ENCODE measurements at places on chromosomes 1 and 21. TPM values are rescaled to one million over a fixed set of nuclear protein-coding genes. Genes with fewer than 3 reads are reported as not detected.

DNA sequence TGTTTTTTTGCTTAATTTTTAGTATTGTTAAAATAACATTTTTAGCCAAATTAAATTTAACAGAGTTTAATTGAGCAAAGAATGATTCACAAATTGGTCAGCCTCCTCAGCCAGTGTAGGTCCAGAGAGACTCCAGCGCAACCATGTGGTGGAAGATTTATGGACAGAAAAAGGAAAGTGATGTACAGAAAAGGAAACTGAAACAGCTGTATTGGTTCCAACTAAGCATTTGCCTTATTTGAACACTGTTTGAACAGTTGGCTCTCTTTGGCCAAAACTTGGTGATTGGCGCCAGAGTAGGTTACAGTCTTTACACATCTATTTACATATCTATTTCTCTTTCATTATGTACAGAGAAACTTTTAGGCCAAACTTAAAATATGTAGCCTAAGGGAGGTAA lies 19.4 kb downstream of the RPS6KC1 start:
- no peak for DNase-seq

GRCh38 chr1:154352581-154353459 lies 27.5 kb downstream of the ATP8B2 start:
- peak; percentile 83 for DNase-seq

- DNase-seq: no peak
These were observed 182.0 kb downstream of the DUSP10 start for GRCh38 chr1:221559911-221560310.

DNA sequence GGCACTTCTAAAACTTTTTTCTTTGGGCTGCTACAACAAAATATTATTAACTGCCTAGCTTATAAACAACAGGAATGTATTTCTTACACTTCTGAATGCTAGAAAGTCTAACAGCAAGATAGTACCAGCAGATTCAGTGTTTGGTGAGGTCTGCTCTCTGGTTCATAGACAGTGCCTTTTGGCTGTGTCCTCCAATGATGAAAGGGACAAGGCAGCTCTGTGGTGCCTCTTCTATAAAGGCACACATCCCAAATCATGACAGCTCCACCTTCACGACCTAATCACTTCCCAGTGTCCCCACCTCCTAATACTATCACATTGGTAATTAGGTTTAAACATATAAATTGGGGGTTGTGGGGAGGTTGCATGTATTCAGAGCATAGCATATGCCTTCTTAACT lies 9.5 kb downstream of the CFH start:
- no peak for DNase-seq

GRCh38 chr1:169094897-169095569 lies 11.5 kb upstream of the ATP1B1 start:
- DNase-seq: no peak

GRCh38 chr1:228334226-228334935 lies 72.3 kb downstream of the TRIM11 start:
- peak; percentile 53 for DNase-seq

DNA sequence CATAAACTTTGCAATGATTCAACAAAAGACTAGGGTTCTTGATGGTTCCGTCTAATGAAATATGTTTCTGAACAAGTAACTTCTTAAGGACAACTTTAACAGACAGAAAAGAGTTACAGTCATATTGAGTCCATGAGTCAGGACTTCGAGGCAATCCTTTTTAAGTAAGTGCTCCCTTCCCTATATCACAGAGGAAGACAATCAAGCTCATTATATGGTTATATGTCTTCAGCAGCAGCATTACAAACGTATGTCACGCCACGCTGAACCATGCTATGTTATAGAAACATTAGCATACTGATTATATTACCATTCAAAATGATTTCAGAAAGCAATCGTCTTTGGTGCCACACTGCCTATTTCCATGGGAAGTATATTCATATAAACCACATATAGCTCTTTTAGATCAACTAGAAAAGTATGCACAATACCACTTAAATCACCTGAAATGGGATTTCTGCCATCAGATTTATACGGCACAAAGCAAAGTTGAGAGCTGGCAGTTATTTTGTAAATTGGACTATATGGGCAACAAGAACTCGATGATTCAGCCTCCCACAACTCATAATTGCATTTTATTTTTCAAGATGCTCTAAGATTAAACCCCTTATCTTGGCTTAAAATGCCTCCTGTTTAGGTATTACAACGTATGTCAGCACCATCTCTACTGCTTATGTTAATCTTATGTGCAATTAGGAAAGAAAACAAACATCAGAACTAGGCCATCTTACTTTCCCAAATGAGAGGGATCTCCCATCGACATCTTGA lies 111.3 kb upstream of the SAMSN1 start:
- no peak for DNase-seq

DNA sequence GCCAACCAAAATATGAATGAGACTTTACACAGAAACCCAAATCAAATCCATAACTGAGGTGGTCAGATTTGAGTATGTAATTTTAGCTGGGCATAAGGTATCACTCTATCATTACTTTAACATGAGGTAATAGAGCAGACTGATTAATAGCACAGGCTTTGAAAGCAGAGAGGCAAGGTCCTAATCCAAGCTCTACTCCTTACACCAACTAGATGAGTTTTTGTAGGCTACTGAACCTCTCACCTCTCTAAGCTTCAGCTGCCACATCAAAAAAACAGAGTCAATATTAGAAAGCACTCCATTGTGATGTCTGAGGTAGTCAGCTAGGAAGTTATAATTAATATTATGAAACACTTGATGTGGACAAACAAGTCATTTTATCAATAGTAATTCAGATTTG lies 63.7 kb downstream of the ARID4B start:
- DNase-seq: no peak

DNA sequence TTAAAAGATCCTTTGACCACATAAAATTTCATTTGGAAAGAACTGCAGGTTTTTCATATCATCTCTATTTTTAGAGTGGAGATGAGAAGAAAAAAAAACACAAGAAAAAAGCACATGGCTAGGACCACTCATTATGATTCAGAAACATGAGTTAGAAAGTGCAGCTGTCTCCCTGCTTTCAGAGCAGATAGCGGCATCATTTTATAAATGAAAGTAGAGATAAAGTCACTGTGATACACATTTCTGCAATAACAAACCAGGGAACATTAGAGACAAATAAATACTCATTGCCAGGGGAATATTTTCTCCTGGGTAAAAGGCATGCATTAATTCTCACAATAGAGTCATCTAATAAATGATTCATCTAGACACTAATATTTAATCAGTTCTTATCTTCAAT lies 87.5 kb upstream of the PLPPR4 start:
- no peak for DNase-seq

GRCh38 chr1:30852026-30852425 lies 56.5 kb downstream of the SDC3 start:
- DNase-seq: peak; percentile 90

DNA sequence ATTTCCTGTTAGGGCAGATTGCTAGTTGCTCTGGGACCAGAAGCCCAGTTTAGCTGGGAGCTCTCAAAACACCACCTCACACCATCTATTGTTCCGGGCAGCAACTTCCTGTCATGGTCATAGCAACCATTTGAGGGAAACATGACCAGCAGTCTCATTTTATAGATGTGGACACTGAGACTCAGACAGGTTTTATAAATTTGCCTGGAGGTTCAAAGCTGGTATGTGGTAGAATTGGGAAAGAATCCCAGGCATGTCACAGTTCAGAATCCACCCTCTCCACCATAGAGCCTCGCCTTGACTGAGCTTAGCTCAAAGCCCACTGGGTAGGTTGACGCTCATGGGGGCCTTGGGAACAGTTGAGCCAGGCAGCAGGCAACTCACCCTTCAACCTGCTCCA lies 14.0 kb upstream of the TRIM67 start:
- DNase-seq: no peak

DNA sequence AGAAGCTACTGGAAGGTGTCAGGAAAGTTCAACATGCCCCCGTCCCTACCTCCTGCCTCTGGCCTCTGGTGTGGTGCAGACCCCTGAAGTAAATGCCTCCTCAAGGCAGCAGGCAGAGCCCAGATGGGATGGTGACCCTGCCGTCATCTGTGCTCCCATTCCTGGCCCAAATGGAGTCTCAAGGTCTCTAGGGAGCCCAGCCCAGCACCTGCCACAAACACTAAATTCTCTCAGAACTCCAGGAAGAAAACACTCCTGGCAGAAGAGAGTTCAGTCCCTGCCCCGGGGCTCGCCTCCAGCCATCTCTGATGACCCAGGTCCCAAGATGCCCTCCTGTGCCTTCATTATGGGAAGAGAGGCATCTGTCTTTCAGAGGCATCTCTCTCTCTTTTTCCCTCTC lies 261.6 kb upstream of the TMEM51 start:
- DNase-seq: no peak

GRCh38 chr1:201633811-201634210 lies 94.9 kb downstream of the NAV1 start:
- DNase-seq: no peak

DNA sequence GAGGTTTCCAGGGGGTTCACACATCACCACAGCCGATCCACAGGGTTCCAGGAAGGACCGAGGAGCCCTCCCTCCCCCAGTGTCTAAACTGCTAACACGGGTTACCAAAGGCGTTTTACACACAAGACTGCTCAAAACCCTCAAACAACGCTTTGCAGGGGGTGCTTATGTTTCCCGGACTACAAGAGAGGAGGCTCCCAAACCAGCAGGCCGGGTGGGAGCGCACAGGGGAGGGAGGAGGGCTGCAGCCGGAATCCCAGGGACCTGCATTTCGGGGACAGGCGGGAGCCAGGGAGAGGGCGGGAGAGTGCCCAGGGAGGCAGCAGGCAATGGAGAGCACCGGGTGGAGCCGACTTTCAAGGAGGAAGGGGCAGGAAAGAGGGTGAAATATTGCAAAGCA lies 50.8 kb downstream of the ACBD3 start:
- DNase-seq: no peak

The TEKT2 gene
- 0.35 TPM for total RNA-seq

The SMAP2 gene
- total RNA-seq: 55.3 TPM
